ENCODE measurements at places on chromosomes 6 and 20.
A peak's percentile ranks its signal among the peaks of the same experiment; 100 is the strongest.

- no peak for DNase-seq
Observed at GRCh38 chr20:9306521-9306920, 207.9 kb upstream of the LAMP5 start.

- DNase-seq = peak; percentile 91
Observed at GRCh38 chr6:108835218-108835850, 12.9 kb upstream of the ARMC2 start.

GRCh38 chr6:68094070-68094469, 541.0 kb upstream of the ADGRB3 start:
- no peak for DNase-seq

DNA sequence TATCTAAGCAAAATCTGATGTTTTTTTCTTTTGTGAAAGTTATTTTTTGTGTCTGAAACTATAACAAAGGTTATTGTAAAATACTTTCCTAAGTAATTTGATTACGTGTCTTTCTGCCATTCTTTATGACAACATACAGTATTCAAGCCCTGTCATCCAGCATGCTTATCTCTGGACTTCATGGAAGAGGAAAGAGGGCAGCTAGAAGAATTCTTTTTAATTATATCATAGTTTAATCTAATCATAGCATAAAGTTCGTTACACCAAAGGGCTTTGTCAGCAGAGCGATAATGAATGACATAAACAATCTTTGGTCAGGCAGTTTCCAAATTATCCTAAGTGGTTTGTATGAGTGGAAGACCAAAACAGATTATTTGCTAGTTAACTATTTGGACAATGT, 3.5 kb downstream of the ENPP3 start:
- DNase-seq = no peak

- DNase-seq = no peak
Observed at GRCh38 chr20:60868316-60868891, 383.7 kb upstream of the CDH4 start.

DNA sequence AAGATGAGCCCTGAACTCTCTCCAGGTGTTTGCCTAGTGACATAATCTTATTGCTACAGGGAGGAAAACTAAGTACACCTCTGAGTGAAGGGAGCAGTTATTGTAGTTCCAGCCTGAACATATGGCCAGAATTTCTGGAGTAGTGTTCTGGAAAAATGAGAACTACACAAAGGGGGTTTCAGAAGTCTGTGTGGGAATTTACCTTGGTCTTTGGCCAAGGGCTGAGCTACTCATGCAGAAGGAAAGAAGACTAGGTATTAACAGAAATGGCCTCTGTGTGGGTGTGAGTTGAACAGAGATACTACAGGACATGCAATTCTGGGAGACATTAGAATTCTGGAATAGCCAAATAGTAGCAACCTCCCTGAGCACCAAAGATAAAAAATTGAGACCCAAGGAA, 1009.7 kb upstream of the GJE1 start:
- DNase-seq = no peak

- no peak for DNase-seq
Observed at GRCh38 chr6:106227612-106228507, 97.7 kb downstream of the ATG5 start.

DNA sequence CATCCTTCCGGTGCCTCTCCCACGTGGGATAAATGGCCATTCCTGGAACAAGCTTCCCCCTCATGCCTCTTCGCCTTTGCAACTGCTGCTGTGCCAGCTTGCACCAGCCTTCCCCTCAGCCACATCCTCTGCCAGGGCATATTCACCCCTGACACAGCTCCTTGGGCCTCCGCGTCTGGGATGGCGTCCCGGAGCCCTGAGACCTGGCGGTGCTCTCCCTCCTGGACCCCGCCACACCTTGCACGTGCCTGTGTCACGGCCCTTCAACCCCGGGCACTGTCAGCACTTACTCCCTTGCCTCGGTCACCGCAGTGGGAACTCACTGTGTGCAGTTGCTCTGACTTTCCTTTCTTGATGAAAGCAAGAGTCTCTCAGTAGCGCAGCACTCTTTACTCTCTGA, 13.2 kb downstream of the BPHL start:
- no peak for DNase-seq

GRCh38 chr6:139583420-139583819, 209.0 kb upstream of the CITED2 start:
- no peak for DNase-seq

DNA sequence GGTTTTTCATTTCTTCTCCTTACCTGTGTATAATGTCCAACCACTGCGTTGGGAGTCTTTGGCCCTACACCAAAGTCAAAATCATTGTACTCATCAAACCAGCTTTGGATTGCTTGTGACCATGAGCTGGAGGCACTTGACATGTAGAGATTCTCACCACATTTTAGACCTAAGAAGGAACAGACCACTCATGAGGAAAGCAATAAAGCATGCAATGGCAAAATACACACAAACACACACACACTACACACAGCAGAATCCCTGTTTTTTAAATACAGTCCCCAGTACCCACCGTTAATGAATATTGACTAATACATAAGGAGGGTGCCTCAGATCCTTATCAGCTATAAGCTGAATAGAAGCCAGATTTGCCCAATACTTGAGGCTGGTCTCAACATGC, 10.5 kb downstream of the CRISP3 start:
- no peak for DNase-seq

DNA sequence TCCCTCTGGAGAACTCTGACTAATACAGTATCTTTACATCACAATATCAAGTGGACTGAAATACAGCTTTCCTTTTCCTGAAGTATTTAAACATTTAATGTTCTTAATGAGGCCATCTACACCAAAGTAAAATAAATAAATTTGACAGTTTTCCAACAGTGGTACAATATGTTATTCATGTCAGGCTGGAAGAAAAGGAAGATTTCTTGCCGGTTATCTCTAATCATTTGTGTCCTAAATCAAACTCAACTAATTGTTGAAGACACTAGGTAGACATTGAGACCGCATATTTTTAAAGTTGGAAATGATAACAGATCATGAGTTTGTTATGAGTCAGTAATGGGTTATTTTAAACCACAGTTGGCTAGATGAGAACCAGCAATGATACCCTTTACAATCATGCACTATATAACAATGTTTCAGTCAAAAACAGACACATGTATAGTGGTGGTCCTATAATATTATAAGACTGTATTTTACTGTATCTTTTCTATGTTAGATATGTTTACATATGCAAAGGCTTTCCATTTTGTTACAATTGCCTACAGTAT, 241.6 kb downstream of the LMBRD1 start:
- DNase-seq = no peak

GRCh38 chr6:108578595-108579327, 18.0 kb downstream of the FOXO3 start:
- DNase-seq = no peak

DNA sequence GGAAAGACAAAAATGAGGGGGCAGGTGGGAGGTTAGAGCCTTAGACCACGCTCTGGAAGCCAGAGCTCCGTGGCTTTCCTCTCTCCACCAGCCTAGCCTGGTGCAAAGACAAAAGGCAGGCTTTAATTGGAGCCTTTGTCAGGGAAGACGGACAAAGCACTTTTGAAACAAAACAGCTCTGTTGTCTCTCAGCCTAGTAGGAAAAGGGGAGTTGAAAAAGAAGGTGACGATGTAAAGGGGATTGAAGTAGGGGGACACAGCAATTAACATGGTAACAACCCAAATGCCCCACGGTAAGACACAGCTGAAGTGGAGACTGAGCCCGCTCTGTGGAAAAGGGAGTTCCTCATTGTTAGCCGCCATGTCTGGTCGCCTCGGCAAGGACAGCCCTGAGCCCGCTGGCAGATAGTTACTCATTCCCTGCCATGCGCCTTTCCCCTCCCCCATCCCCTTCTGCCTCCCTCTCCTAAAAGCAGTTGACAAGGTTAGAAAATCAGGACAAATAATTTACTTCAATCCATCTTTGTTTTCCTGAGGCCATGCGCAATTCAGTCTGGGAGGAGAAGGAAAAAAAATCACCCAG, 93.0 kb downstream of the TCP11 start:
- DNase-seq = no peak

- DNase-seq = no peak
Observed at GRCh38 chr6:57207872-57208271, 14.2 kb downstream of the RAB23 start.

DNA sequence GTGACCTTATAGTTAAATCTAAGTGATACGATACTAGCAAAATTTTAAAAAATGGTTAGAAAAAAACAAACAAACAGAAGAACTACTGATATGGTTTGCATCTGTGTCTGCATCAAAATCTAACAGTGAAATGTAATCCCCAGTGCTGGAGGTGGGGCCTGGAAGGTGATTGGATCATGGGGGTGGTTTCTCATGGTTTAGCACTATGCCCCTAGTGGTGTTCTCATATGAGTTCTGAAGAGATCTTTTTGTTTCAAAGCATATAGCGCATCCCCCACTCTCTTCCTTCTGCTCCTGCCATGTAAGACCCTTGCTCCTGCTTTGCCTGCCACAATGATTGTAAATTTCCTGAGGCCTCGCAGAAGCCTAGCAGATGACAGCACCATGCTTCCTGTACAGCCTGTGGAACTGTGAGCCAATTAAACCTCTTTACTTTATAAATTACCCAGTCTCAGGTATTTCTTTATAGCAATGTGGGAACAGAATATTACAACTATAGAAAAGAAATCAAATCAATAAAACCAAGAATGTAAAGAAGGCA, 5.4 kb downstream of the FBXL4 start:
- DNase-seq = no peak

- peak; percentile 49 for DNase-seq
Observed at GRCh38 chr6:43719511-43719910, 31.9 kb upstream of the MRPS18A start.

- no peak for DNase-seq
Observed at GRCh38 chr6:125054331-125054730, 92.1 kb downstream of the RNF217 start.

DNA sequence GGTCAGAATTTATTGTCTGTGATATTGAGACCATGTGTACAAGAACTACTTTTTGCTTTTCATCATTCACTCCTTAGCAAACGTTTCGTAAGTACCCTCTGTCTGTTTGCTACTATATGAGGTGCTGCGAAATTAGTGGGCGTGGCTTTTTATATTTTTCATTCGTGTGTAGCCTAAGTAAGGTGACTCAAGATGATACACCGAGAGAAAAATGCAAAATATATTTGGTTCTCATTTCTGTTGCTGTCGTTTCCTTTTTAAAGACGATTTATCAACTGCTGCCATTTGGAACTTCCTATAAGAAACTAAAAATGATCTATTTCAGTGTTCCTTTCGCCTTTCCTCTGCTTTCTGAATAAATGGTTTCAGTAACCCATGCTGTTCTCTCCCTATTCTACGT, 61.2 kb downstream of the VAPB start:
- DNase-seq = no peak

- no peak for DNase-seq
Observed at GRCh38 chr6:5497896-5498578, 236.7 kb downstream of the FARS2 start.

DNA sequence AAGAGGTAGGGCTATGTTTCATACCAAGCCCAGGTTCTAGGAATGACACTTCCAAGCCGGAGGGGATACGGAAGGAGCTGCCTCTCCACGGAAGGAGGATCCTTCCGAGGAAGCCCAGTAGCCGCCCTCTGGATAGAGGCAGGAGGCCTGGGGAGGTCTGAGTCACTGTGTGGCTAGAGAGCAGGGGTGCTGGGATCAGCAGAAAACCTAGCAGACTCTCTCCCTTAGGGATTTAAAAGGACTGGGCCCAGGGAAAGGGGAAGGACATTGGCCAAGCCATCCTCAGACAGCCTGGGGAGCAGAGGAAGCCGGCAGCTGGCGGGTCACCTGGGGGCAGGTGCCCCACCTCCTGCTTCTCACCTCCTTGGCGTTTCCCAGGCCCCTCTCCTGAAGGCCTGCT, 36.6 kb upstream of the NFATC2 start:
- DNase-seq = no peak

DNA sequence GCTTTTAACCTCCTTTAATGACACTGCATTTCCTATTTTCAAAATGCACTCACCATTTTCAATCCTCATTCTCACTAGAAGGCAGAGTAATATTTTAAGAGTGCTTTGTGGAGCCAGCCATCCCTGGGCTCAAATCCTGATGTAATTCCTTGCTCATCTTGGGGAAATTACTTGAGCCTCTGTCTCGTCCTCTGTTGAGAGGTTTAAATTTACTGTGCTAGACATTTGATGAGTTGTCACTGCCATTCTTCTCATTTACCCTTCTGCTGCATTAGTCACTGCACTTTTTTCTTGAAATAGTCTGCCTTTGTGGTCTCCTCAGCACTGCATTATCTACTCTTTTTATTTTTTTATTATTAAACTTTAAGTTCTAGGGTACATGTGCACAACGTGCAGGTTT, 150.0 kb upstream of the HDDC2 start:
- no peak for DNase-seq

GRCh38 chr6:70657706-70658105, 10.0 kb upstream of the SMAP1 start:
- no peak for DNase-seq

DNA sequence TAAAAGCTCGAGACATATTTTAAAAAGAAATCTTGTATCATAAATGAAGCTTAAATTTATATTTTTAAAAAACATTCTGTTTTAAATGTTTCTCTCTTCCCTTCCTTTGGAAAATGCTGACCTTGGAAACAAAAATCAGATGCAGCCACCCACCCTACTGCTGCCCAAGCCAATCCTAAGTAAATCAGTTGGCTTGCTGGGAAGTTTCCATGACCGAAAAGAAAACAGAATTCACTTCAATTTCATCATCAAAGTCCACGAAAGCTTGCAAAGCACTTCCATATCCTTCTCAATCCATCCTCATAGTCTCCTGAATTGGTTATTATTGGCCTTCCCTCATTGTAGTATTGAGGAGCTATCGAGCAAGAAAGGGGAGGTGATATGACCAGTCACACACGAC, 80.1 kb downstream of the PLCG1 start:
- DNase-seq = no peak

- peak; percentile 34 for DNase-seq
Observed at GRCh38 chr20:47278907-47279348, 77.6 kb downstream of the ZMYND8 start.

DNA sequence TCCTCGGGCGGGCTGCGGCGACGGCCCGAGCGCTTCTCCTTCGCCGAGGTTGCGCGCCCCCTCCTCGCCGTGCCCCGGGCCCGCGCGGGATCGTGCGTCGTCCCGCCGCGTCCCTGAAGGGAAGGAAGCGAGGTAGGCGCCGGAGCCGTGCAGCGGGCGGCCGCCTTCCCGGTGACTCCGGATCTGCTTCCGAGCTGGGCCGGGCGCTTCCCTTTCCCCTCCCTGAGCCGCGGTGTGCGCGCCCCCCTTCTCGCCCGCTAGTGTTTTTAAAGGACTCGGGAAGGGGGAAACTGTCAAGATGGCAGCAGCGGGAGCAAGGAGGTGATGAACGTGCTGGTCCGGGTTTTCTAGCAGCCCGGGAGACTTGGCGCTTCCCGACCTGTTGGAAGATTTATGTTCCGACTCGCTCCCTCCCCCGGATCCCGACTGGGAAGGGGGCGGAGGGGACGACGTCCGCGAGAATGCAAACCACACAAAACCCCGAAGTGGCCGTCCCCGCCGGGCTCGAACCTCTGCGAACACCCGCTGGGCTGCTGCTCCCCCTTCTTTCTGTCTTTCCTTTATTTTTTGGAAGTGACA, 744 bp upstream of the FOXO3 start:
- peak; percentile 79 for DNase-seq

- peak; percentile 88 for DNase-seq
Observed at GRCh38 chr20:58888521-58889333, 36.2 kb downstream of the GNAS start.

- DNase-seq = no peak
Observed at GRCh38 chr6:36067374-36068011, 39.9 kb downstream of the MAPK14 start.
